ENCODE measurements at places on chromosomes 3 and 15. TPM values are rescaled to one million over a fixed set of nuclear protein-coding genes. Genes with fewer than 3 reads are reported as not detected.

CACNA2D2 gene
- 3.0 TPM for polyA plus RNA-seq

HCN4 gene
- 7.4 TPM for polyA plus RNA-seq

RPSA gene
- polyA plus RNA-seq, result 1,137 TPM

TBC1D5 gene
- polyA plus RNA-seq, result 21.3 TPM

Data from brain (organoid and tissue), 16 donors.